ENCODE measurements at places on chromosomes 4 and X.

GRCh38 chr4:88006956-88007303 is 505 bp upstream of the PKD2 start:
- DNase-seq: no peak

DNA sequence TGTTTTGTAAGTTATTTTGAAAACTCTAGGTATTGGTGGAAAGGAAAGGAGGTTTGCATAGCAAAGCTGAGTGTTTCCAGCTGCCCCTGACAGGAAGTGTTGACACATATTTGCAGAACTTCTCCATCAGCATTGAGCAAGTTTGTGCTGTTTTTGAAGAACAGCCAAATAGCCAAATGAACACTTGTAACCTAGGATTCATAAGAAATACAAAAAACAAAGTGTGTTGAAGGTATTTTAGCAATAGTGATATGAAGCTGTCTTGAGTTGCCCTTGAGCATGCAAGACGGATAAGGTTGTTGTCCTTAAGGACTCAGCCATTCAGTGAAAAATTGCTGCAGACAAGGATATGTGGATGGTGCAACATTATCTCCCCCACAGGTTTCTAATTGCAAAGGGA is 68.3 kb upstream of the PGM2 start:
- DNase-seq: no peak

DNA sequence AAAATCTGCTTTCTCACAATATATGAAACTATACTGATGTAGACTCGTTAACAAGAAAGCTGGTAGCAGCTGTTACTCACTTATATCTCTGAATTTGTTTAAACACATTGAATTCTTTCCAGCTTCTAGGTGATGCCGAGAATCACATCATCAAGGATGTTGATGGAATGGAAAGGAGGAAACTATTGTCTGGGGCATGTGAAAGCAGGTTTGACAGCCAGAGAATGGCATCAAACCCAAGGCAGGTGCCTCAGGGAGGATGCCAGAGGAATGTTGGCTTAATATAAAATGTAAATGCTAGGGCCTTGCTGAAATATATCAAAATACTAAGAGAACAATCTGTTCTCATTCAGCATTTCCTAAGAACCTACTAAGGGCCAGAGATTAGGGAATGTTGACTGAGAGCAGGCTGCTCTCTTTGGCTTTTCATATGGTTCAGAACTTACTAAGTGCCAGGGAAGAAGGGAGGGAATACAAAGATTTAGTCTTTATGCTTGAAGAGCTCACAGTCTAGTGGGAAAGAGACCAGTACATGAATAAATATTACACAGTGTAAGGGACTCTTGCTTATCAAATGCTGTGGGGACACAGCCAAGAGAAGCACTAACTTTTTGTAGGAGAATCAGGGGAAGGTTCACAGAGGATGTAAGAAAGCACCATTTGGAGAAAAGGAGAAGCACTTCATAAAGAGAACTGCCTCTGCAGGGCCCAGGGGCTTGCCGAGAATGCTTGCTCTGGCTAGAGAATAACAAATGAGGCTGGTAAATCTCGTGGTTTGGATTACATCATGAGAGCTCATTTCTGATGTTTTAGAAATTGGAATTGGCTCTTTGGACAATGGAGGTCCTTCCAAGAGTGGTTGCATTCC is 14.7 kb downstream of the SLIT2 start:
- DNase-seq: no peak

- DNase-seq: no peak
These were observed 3.2 kb upstream of the PCDH19 start for GRCh38 chrX:100413229-100413628.

- DNase-seq: no peak
These were observed 80.1 kb downstream of the ATG4A start for GRCh38 chrX:108171671-108172070.

DNA sequence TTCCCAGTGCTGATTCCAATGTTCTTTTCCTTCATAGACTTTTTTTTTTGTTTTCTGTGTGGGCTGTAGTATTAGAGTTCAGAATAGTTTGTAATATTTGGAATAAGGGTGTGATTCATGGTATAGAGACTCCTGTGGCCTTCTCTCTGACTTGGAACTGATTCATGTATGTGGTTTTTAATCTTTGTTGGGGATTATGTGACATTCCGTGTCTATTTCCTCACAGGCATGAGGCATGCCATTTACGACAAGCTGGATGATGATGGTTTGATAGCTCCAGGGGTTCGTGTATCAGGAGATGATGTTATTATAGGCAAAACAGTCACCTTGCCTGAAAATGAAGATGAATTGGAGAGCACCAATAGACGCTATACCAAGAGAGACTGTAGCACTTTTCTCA is 44.4 kb downstream of the POLR2B start:
- DNase-seq: no peak

DNA sequence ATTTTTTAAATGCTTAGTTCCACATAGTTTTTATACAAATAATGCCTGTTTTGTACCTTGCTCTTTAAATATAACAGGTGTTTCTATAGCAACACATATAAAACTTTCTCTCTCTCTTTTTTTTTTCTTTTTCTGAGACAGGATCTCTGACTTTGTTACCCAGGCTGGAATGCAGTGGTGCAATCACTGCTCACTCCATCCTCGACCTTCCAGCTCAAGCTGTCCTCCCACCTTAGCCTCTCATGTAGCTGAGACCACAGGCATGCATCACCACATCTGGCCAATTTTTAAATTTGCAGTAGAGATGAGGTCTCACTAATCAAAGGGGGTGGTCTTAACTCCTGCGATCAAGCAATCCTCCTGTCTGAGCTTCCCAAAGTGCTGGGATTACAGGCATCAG is 18.3 kb upstream of the SULT1E1 start:
- no peak for DNase-seq

DNA sequence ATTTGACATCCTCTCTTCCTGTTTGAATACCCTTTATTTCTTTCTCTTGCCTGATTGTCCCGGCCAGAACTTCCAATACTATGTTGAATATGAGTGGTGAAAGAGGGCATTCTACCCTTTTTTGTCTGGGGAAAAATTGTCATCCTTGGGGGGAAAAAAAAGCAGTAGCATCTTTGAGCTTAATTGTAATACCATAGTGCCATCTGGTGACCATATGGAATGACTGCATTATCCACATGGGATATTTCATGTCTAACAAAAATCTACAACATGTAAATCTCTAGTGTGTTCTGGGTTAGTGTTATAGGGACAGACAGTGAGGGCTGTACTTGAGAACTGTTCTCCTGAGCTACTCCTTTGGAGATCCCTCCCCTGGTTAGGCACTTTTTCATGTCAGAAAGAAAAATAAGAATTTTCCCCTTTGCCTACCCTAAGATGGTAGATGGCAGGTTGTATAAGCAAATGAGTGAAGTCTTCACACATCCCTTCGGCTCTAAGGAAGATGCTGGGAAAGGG is 26.0 kb downstream of the CAPN6 start:
- DNase-seq: no peak

GRCh38 chrX:77962068-77962902 is 7.2 kb downstream of the PGAM4 start:
- DNase-seq: no peak

GRCh38 chr4:123750044-123750443 is 353.4 kb downstream of the SPRY1 start:
- DNase-seq: no peak

GRCh38 chr4:21041708-21042107 is 341.4 kb downstream of the PACRGL start:
- DNase-seq: no peak

DNA sequence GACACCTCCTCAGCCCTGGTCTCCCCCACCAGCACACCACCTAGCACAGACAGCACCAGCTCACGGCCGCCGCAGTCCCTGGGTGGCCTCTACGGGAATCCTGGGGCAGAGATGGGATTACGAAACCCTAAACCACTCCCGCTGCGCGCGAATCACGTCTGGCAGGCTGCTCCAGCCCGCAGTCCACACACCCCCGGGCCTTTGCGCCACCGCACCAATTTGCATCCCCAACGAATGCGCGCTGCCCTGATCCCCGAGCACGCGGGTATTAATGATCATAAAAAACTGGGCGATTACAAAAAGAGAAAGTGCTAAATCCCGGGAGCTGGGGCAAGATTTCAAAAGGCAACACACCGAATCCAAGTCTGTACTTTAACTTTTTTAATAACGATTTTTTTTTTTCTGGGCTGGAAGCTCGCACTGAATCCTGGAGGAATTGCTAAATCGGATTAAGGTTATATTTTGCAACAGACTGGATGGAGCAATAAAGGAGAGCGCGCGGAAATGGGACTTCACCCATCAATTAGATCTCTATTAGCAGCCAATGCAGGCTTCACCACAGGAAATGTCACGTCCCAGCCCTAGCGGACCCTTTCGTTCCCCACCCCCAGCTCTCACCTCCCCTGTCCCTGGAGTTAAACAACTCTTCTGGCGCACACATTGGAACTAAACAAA is 69.8 kb upstream of the TMEM33 start:
- no peak for DNase-seq

All from activated CD4-positive, CD25-positive, alpha-beta regulatory T cell (primary cell).